ENCODE measurements at places on chromosomes 11 and 22. TPM values are rescaled to one million over a fixed set of nuclear protein-coding genes. Genes with fewer than 3 reads are reported as not detected.

The PANX2 gene
- total RNA-seq = not detected

- no peak overlapping the region for H3K27ac ChIP-seq
- peaks cover 37% of the 10 kb centered on the region for H3K36me3 ChIP-seq
- peaks cover 5% of the 10 kb centered on the region for H3K4me1 ChIP-seq
- H3K27me3 ChIP-seq = no peaks in the 10 kb centered on the region
Measured at GRCh38 chr22:35752863-35753189, 35.2 kb downstream of the APOL5 start.

The CACNA1I gene
- total RNA-seq = not detected

The C1QTNF4 gene
- not detected for total RNA-seq

DNA sequence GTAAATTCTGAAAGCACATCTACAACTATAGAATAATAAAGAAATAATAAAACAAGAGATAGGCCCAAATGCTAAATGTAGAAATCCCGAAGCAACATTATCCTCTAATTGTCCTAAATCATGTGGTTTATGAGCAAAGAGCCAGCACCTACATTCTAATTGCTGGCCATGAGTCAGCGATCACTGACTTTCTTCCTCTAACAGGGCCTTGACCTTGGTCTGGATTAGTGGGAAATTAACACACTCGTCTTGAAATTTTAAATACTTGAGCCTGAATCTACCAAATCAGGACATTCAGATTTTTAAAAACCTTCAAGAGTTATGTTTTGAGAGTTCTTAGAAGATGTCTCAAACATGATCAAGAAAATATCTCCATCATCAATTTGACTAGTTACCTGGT lies 727.6 kb downstream of the METTL15 start:
- H3K27ac ChIP-seq = peak overlapping the region; percentile 85

- H3K27ac ChIP-seq = no peak overlapping the region
- H3K4me1 ChIP-seq = peaks cover under 1% of the 10 kb centered on the region
- H3K4me3 ChIP-seq = no peak overlapping the region
- H3K36me3 ChIP-seq = no peaks in the 10 kb centered on the region
- no peak for DNase-seq
Measured at GRCh38 chr11:64085906-64086257, 50.2 kb downstream of the FLRT1 start.

- no peak overlapping the region for H3K27ac ChIP-seq
- no peaks in the 10 kb centered on the region for H3K4me1 ChIP-seq
- H3K27me3 ChIP-seq = no peaks in the 10 kb centered on the region
- DNase-seq = peak; percentile 20
Measured at GRCh38 chr11:96875712-96876111, 485.9 kb downstream of the JRKL start.

DNA sequence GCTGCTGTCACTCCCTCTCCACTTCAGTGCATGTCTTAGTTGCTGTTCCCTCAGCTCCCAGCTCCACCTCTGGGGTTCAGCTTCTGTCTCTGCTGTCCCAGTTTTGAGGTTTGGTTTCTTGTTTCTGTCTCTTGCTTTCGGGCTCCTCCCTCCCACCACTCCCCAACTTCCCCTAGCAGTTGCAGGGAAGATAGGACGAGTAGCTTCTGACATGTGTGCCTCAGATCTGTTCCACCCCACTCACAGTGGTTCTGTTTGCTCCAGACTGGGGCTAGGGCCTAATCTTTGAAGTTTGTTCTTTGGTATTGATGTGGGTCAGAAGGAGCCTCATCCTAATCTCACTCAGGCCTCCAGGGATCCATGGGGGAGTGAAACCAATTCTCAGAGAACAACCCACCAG lies 2.6 kb upstream of the RRM1 start:
- no peaks in the 10 kb centered on the region for H3K27me3 ChIP-seq
- no peaks in the 10 kb centered on the region for H3K36me3 ChIP-seq
- no peak overlapping the region for H3K4me3 ChIP-seq
- DNase-seq = no peak
- no peak overlapping the region for H3K27ac ChIP-seq

GRCh38 chr11:65560555-65561418 lies 2.6 kb upstream of the LTBP3 start:
- H3K27ac ChIP-seq = peak overlapping the region; percentile 89
- H3K27me3 ChIP-seq = no peaks in the 10 kb centered on the region
- DNase-seq = peak; percentile 76
- peaks cover 39% of the 10 kb centered on the region for H3K4me1 ChIP-seq
- no peaks in the 10 kb centered on the region for H3K36me3 ChIP-seq
- H3K4me3 ChIP-seq = no peak overlapping the region

- no peaks in the 10 kb centered on the region for H3K36me3 ChIP-seq
- H3K4me1 ChIP-seq = peaks cover 34% of the 10 kb centered on the region
- peak; percentile 72 for DNase-seq
Measured at GRCh38 chr11:74019860-74020259, 11.0 kb upstream of the UCP3 start.

- peak overlapping the region; percentile 97 for H3K4me3 ChIP-seq
- H3K36me3 ChIP-seq = no peaks in the 10 kb centered on the region
- H3K4me1 ChIP-seq = peaks cover 42% of the 10 kb centered on the region
- DNase-seq = peak; percentile 82
- H3K27me3 ChIP-seq = no peaks in the 10 kb centered on the region
Measured at GRCh38 chr11:95231881-95232605, 1.0 kb upstream of the SESN3 start.

- no peaks in the 10 kb centered on the region for H3K36me3 ChIP-seq
- peaks cover 25% of the 10 kb centered on the region for H3K4me1 ChIP-seq
- no peak for DNase-seq
- H3K27ac ChIP-seq = no peak overlapping the region
- H3K4me3 ChIP-seq = no peak overlapping the region
- no peaks in the 10 kb centered on the region for H3K27me3 ChIP-seq
Measured at GRCh38 chr11:62435846-62436660, 17.2 kb downstream of the SCGB1A1 start.

GRCh38 chr11:20368438-20368837 lies 4.9 kb downstream of the HTATIP2 start:
- no peak overlapping the region for H3K4me3 ChIP-seq
- H3K36me3 ChIP-seq = no peaks in the 10 kb centered on the region
- peak; percentile 19 for DNase-seq

The ME3 gene
- total RNA-seq = 10.9 TPM

GRCh38 chr11:119144825-119145486 lies 3.9 kb upstream of the ABCG4 start:
- H3K4me1 ChIP-seq = no peaks in the 10 kb centered on the region
- peak; percentile 81 for DNase-seq
- H3K27ac ChIP-seq = no peak overlapping the region
- H3K27me3 ChIP-seq = peaks cover 12% of the 10 kb centered on the region
- H3K4me3 ChIP-seq = no peak overlapping the region

The OR8A1 gene
- not detected for total RNA-seq

DNA sequence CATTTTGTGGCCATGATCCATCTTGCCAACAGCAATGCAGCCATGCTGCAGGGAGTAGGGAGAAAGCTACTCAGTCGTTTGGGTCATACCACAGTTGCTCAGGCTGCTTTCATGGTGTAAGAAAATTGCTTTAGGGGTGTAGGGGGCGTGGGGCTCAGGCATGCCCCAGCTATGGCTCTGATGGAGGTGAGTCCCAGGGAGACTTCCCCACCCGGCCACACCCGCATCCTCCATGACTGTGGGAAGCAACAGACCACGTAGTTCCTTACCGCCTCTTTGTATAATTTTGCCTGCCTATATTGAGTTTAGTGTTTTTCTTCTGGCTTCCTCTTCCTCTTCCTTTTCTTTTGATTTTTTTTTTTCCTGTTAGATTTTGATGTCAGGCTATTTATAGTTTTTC lies 58.8 kb downstream of the SPECC1L start:
- no peak overlapping the region for H3K4me3 ChIP-seq
- peaks cover 34% of the 10 kb centered on the region for H3K4me1 ChIP-seq
- H3K27me3 ChIP-seq = no peaks in the 10 kb centered on the region

- H3K4me3 ChIP-seq = no peak overlapping the region
- DNase-seq = no peak
- no peaks in the 10 kb centered on the region for H3K36me3 ChIP-seq
- H3K4me1 ChIP-seq = no peaks in the 10 kb centered on the region
Measured at GRCh38 chr22:28925916-28926315, 42.5 kb downstream of the ZNRF3 start.

The NUMA1 gene
- 149 TPM for total RNA-seq
